Non-pigmented ciliary epithelial cell (primary cell): ENCODE measurements at places on chromosomes 13 and 19.

DNA sequence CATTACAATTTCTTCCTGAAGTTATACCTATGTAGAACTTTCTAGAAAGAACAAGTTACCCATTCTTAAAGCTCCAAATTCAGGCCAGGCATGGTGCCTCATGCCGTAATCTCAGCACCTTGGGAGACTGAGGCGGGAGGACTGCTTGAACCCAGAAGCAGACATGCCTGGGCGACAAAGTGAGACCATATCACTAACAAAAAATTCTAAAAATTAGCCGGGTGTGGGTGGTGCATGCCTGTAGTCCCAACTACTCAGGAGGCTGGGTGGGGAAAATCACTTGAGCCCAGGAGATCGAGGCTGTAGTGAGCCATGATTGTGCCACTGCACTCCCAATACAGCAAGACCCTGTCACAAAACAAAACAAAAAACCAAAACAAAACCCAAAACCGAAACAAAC, 23.0 kb downstream of the KCNRG start:
- no peak for DNase-seq

- no peak for DNase-seq
Observed at GRCh38 chr13:54185101-54185500, 1156.5 kb downstream of the OLFM4 start.

- DNase-seq: no peak
Observed at GRCh38 chr13:27404680-27405079, 19.7 kb upstream of the GTF3A start.

DNA sequence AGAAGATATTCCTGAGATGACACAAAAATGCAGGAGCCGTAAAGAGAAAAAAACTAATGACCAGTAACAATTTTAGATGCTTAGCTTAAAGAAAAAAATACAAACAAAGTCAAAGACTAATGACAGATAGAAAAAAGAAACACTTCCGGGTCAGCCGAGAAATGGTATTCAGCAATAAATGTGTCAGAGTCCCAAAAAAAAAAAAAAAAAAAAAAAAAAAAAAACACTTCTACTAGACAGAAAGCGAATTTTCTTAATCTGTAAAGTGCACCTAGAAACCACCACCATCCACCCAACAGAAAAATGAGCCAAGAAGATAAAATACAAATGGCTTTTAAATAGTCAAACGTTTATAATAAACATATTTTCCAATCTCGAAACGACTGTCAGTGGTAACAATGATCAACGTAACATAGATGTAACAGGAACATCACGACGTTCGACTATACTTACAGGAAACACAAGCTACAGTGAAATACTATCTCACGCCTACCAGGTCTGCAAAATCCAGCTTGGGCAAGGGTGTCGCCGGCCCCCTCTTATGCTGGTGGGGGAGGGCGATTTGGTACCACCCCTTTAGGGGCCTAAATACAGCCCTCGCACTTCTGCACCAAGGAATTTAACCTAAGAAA, 10.6 kb downstream of the ABHD17A start:
- DNase-seq: no peak

DNA sequence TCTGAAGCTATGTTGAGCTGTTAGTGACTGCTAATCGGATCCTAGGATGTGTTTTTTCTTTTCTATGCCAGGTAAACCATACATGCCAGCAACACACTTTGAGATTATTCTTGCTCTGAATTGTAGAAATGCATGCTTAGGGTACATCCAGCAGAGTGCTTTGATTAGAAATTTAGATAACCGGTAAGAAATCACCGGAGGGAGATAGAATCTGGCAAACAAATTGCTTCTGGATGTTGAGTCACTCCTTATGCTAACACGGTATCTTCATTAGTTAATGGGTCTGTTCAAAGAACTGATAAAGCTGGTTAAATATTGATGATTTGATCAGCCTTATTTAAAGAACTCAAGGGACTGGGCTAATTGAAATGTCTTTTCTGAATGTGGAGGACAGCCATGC, 85.1 kb upstream of the SIAH3 start:
- no peak for DNase-seq

DNA sequence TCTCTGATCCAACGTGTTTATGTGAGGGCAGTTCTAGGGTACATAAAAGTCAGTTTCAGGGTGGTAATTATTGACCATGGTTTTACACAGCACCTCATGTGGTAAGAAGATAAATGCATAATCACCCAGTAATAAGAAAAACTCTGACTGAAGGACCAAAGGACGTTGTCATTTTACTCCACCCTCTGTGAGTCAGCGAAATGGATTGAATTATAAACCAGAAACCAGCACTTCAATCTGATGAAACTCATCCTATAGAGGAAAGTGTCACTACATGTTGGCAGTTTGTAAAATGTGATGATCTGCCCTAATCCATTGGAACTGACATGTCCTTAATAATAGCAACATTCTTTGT, 406.8 kb downstream of the KLF5 start:
- no peak for DNase-seq

GRCh38 chr19:37007587-37008220, 70.5 kb upstream of the ZNF420 start:
- no peak for DNase-seq

DNA sequence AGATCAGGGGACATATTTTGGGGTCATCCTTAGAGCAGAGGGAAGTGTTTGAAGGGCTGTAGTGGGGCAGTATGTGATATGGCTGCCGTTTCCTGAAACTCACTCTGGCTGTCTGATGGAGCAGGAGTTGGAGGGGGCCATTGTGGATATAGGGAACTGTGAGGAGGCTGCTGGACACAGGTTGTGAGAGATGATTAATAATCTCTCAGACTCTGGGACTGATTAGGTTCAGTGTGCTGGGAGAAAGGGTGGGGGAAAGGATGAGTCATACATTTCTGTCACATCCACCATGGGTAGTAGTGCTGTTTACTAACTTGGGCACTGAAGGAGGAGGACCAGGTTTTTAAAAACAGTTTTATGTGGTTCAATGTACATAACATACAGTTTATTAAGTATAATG, 4.8 kb downstream of the B3GLCT start:
- DNase-seq: peak; percentile 34

DNA sequence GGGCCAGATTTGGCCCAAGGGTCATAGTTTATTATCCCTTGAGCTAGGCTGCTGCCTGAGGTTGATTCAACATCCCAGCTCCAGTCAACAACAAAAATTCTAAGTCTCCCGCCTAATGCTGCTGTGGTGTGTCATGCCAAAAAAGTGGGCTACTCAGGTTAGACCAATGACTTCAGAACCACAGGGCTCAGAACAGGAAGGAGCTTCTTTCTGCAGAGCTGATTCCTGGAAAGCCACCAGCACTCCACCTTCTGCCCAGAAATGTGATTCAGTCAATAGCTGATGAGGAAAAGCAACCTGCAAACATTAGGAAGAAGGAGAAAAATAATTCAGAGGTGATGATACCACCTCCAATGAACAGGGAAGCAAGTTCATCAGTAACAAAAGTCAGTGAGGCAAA, 56.1 kb upstream of the SERPINE3 start:
- DNase-seq: no peak

GRCh38 chr19:4352701-4353121, 9.3 kb downstream of the MPND start:
- DNase-seq: no peak

DNA sequence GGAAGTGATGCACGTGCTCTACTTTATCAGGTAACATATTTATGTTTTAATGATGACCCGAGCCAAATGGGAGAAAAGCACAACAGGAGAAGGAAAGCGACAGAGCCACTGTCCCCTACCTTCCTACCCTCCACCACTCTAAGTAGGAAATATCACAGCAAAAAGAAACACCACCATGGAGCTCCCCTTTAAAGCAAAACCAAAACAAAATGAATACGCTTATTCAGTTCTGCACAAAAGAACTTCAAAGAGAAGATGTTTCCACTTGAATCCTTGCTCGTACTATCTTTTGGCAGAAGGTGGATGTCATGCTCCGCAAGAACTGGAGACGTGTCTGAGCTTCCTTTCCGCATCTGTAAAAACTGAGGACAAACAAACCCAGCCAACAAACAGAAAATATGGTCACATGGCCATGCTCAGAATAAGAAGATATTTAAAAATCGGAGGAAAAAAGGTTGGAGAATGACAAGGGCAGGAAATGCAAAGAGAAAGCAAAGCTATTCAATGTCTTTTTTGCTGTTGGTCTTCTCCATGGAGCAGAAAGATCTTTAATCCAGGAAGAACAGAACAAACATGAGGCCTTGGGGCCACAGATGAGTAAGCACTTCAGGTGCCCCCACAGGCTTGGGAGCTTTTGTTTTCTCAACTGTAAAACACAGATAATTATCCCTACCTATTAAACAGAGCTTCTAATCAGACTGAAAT, 19.5 kb downstream of the N4BP2L1 start:
- no peak for DNase-seq

DNA sequence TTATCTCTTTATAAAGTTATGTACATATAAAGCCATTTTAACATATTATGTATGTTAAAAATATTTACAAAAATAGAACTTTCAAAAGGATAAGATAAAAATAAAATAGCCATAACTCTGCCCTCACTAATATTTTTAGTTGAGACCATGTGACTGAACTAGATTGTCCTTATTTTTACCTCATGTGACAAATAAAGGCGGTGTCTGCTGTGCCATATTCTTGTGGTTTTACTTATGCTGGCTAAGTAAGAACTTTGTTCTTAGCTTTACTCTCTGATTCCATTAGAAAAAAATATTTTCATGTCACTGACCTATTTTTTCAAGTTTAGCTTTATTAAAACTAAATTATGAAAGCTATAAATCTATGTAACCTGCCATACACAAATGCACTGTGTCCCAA, 135.6 kb upstream of the TSC22D1 start:
- DNase-seq: no peak

- DNase-seq: no peak
Observed at GRCh38 chr13:112160558-112160957, 93.6 kb downstream of the SOX1 start.

GRCh38 chr13:97283888-97284287, 61.8 kb downstream of the MBNL2 start:
- DNase-seq: no peak

DNA sequence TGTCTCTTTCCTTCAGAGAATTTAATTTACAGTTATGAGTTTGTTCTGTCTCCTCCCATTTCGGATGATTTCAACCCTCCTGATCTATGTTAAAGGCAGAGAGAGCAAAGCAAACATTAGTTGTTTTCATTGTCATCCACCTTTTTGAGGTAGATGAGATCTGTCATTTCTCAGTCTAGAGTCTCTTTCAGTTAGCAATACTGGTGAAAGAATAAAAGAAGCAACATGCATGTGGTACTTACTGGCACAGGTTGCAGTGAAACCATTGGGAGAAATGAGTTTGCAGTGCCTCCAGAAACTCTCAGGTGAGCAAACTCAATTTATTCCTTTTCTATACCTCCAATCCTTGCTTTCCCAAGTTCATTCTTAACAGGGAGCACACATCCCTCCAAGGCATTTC, 99.4 kb downstream of the RBM26 start:
- no peak for DNase-seq
